ENCODE measurements at places on chromosomes 2 and 18.

- DNase-seq = peak; percentile 32
Observed at GRCh38 chr2:178282075-178282815, 87.9 kb downstream of the OSBPL6 start.

DNA sequence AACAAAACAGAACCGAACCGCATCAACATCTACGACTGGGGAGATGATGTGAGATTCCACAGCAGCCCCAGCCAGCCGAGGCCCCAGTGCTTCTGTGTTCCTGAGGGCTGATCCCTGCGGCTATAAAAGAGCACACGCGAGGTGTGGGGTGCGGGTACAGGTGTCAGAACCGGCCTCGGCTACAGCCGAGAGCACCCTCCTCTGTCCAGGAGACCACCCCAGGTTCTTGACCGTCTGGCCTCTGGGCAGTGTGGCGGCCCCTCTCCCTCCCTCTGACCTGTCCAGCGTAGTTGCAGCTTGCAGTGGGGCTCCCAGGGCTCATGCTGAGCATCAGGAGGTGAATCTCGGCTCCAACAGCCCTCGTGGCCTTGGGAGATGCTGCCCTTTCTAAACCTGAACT is 23.7 kb downstream of the RTP5 start:
- DNase-seq = no peak

GRCh38 chr2:174554529-174555150 is 43.0 kb downstream of the WIPF1 start:
- DNase-seq = no peak

GRCh38 chr2:31414601-31415241 is at the start of gene XDH:
TSS of gene XDH (minus strand) at chr2:31414742. CDS start at chr2:31414666, 76 bp downstream.
- no peak for DNase-seq

- peak; percentile 77 for DNase-seq
Observed at GRCh38 chr18:77207540-77207939, 42.1 kb upstream of the GALR1 start.

DNA sequence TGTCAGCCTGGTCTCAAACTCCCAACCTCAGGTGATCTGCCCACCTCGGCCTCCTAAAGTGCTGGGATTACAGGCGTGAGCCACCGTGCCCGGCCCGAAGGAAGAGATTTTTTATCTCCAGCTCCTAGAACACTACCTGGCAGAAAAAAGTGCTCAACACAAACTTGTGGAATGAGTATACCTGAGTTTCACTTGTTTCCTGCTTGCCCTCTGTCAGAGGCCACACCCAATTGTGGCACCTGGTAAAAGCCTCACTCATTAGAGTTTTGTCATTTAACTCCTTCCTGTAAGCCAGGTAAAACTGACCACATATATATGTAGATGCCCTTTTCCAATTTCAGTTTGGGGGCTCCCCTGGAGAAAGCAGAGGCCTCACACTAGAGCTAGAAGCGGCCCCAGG is 42.2 kb upstream of the RTN4 start:
- DNase-seq = no peak
